ENCODE measurements at places on chromosomes 1 and 21.
A peak's percentile ranks its signal among the peaks of the same experiment; 100 is the strongest.

DNA sequence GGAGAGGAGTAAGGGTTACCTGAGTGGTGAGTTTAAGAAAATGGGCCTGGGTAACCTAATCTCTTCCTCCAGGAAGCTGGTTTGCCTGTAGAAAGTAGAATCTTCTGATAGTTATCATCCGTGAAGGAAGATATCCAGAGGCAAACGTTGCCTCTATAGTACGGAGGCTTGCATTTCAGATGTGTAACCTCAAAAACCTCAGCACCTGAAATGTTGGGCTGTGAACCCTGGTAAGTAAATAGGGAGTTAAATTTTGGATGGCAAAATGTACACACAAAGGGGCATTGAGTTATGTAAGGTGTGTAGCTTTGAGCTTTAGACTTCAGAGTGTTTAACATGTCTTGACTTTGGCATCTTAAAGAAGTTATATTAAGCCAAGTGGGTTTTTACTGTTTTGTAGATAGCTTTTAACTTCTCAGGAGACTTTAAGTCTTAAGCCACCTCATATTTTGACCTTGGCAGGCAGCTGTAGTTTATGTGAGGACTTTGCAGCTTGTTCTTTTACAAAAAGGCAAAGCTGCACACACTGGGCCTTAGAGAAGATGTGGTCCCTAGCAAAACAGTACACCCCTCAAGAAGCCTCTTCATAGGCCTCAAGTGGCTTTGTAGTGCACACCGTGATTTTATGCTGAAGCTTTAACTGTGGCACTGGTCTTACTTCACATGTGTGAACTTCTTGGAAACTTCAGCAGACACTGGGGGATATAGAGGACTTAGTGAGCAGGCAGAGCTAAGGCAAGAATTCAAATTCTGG is 83.4 kb downstream of the SNRPE start:
- DNase-seq: no peak

DNA sequence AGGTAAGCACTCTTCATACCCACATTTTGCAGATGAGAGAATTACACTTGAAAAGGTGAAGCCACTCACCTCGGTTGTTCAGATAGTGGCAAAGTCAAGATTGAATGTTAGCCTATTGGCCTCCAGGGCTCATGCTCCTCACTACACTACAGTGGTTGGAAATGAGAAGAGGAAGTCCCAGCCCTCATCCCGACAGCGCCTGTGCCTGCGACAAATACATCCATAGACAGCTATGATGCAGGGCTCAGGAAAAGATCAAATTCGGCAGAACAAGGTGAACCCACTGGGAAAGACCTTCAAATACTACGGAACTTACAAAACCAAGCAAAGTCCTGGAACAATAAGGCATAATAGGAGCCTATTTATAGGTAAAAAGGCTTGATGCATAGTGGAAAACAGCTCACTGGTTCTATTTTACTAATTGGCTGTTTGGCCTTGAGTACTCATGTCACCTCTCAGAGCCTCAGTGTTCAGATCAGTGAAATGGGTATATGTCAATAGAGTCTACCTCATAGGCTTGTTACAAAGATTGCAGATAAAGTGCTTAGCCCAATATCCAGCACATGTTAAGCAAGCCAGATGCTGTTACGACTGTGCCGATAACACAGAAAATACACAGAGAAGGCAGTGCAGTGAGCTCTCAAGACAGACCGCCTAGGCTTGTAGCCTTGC is 3.5 kb downstream of the SPOCD1 start:
- no peak for DNase-seq

DNA sequence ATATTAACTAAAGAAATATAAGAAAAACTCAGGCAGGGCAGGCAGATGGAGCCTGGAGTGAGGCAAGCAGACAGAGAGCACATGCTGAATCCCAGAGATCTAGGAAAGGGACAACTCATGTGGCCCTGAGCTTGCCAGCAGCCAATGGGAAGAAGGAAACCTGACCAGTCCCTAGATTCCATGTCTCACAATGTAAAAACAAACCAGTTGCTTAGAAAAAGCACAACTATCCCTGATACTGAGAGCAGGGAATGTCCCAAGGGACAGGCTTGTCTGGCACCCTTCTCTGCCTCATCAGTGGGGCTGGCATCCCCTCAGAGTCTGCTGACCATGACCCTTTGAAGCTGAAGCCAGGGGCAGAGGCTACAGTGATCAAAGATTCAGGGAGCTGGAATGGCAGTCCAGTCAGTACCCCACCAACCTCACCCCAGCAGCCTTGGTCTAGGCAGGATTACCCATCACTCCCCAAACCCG is 27.8 kb downstream of the HSPG2 start:
- DNase-seq: no peak

DNA sequence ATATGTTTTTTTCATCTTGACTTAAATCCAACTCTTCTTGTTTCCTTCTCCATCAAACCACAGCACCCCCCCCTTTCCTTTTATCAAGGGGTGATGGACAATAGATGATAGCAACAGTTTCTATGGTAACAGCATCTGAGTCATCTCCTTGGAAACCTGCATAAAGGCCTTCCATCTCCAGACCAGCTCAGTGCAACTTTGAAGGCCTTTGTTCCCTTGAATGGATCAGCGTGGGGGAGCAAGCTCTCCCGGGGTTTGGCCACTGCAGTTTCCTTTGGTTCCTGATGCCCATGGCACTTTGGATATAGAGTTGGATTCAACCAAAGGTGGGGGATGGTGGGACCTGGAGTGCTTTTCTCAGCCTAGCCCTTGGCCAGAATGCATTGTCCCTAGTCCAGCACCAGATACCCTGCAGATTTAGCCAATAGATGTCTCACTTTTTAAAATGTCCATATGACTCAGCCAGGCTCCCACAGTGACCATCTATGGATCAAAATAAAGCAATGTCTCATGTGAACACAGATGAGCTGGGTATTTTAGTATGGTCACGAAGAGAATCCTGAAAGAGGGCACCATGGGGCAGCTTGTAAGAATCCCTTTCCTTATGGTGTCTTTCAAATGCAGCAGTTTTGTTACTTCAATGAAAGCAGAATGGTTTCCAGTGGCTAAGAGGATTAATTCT is 127.7 kb downstream of the SPATA46 start:
- no peak for DNase-seq

- DNase-seq: no peak
Observed at GRCh38 chr1:171754353-171754705, 12.5 kb upstream of the VAMP4 start.

- no peak for DNase-seq
Observed at GRCh38 chr21:44749116-44749758, 37.9 kb upstream of the TSPEAR start.

GRCh38 chr1:164092603-164093353 is 466.2 kb upstream of the PBX1 start:
- no peak for DNase-seq

DNA sequence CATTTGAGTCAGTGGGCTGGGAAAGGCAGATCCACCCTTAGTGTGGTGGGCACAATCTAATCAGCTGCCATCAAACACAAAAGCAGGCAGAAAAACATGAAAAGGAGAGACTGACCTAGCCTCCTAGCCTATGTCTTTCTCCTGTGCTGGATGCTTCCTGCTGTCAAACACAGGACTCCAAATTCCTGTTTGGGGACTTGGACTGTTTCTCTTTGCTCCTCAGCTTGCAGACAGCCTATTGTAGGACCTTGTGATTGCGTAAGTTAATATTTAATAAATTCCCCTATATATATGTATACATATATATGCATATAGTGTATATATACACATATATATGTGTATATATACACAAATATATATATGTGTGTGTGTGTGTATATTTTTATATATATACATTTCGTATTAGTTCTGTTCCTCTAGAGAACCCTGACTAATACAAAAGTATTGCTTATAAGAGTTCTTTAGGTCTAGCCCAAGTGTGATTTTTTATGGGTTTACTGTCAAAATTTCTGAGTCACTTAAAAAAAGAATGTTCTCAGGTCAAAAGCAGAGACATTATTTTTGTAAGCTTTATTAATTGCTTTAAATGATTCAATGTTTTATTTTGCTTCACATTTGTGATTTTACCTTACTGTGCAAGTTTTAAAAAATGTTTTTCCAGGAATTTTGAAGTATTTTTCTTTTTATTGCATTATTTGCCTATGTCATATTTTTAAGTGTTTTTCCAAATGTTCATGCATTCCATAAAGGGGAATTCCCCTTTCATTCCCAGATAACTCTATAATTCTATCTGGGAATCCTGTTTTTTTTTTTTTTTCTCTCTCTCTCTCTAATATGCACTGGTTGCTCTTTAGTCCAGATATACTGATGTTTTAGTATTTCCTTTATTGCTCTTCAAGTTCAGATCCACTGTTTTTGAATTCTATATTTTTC is 92.1 kb upstream of the ADAMTS5 start:
- DNase-seq: no peak

GRCh38 chr1:101137144-101138126 is 99.4 kb upstream of the S1PR1 start:
- no peak for DNase-seq

DNA sequence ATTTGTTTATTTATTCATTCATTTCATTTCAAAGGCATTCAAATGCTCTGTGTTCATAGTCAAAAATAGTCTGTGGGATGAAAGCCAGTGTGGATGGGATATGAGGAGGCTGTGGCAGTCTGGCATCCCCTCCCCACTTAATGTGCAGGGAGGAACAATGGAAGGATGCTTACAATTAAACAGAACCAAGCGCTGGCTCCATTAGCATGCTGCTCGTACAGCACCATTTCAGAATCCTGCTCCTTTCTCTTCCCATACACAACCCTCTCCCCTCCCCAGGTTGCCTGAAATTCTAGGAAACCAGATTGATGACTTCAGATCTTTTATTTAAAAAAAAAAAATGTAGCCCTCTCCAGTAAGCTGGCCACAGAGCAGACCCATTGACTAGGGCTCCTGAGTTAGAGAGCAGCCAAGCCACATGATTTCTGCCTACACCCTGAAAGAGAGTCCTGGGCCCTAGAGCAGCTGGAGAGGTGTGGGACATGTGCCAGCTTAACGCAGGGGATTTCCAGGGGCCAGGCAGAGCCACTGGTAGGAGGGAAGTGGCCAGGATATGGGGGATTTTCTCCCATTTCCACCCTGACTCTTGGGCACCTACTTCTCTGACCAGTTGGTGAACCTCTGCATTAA is 205.2 kb downstream of the ASTN1 start:
- DNase-seq: no peak

GRCh38 chr1:240602189-240602588 is 9.8 kb downstream of the GREM2 start:
- DNase-seq: no peak

GRCh38 chr1:54163051-54163450 is 10.3 kb upstream of the CDCP2 start:
- DNase-seq: no peak

- DNase-seq: no peak
Observed at GRCh38 chr1:159172614-159173291, 1.3 kb downstream of the CADM3 start.

DNA sequence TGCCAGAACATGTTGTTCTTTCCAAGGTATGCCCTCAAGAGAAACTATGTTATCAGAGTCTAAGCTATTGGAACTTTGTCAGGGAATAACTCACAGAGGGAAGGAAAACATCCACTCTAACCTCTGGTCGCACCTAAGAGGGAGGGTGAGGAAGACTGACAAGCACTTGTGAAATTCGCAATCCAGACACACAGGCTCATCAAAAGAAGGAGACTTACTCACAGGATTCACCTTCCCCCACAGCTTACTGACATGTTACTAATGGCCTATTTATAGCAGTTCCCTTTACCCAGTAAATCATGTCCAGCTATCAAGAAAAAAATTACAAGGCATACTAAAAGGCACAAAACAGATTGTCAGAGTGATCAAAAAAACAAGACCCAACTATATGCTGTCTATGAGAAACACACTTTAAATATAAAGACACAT is 36.9 kb downstream of the WDR64 start:
- no peak for DNase-seq

- DNase-seq: no peak
Observed at GRCh38 chr1:113579256-113580018, 179.8 kb downstream of the PHTF1 start.

DNA sequence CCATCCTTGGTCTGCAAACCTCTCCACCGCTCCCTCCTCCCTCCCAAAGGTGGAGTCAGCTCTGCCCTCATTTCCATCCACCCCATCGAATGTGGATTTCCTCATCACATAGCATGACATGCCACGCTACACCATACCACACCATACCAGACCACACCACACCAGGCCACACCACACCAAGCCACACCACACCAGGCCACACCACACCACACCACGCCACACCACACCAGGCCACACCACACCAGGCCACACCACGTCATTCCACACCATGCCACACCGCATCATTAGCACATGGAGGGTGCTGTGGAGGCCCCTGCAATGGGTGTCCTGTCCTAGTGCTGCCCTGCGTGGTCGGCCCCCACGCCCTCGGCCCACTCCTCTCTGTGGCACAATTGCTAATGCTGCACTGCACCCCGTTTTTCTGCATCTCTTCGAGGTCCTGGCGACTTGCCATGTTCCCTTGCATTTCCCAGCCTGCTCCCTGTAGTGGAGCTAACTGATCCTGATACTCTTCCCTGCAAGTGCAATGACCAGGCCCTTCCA is 11.3 kb downstream of the DFFB start:
- no peak for DNase-seq

GRCh38 chr1:201475915-201476669 is 7.1 kb upstream of the PHLDA3 start:
- no peak for DNase-seq

DNA sequence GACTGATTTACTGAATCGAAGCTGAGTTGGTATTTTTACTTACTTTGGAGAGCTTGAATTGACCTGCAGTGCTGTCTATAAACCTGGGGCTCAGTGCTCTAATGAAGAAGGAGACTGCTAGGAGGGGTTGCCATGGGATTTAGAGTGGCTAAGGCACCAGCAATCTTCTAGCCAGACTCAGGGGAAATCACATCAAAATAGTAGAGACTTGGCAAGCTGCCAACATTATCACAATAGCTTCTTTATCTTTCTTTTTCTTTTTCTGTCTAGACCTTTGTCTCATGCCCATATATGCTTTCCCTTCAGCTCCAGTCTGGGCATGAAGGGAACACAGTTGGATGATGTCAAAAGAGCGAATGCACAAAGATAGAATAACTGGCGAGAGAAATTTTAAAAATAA is 301.1 kb upstream of the DPYD start:
- peak; percentile 68 for DNase-seq

DNA sequence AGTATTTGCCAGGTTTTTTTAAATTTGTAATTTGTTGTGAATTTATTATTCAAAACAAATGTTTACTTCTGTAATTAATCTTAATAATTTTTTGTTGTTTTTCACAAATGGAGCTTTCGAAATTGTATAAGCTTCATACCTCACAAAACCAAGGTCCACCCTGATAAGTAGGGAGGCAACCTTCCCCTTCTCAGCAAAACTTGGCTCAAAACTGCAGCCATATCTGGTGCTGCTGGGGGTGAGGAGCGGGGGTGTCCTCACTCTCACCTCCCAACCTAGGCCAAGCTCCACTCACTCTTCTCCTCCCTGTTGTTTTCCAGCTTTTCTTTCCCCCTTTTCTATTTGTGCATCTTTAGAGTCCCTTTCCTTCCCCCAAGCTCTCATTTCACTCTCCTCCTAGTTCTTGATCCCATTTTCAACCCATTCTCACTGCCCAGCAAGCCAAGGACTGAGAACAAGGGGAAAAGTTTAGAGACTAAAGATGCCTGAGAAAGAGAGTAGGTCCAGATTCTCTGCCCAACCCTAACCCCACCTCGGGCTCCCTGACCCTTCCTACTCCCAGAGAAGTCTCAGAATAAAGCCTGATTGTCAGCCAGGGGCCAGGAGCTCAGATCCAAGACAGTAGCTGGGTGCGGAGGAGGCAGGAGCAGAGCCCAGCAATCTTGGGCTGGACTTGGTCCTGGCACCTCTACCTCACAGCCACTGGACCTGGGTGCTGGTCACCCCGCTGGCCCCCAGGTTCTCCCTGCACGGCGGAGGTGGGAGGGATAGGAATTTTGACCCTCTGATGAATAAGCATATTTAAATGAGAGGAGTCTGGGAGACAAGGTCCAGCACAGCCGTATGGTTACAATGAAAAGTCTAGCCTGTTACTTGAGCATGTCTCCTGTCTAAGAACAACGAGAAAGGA is 8.3 kb upstream of the CFAP45 start:
- DNase-seq: no peak
